HuH-7 (cell line): ENCODE measurements at places on chromosomes 1 and 21.

DNA sequence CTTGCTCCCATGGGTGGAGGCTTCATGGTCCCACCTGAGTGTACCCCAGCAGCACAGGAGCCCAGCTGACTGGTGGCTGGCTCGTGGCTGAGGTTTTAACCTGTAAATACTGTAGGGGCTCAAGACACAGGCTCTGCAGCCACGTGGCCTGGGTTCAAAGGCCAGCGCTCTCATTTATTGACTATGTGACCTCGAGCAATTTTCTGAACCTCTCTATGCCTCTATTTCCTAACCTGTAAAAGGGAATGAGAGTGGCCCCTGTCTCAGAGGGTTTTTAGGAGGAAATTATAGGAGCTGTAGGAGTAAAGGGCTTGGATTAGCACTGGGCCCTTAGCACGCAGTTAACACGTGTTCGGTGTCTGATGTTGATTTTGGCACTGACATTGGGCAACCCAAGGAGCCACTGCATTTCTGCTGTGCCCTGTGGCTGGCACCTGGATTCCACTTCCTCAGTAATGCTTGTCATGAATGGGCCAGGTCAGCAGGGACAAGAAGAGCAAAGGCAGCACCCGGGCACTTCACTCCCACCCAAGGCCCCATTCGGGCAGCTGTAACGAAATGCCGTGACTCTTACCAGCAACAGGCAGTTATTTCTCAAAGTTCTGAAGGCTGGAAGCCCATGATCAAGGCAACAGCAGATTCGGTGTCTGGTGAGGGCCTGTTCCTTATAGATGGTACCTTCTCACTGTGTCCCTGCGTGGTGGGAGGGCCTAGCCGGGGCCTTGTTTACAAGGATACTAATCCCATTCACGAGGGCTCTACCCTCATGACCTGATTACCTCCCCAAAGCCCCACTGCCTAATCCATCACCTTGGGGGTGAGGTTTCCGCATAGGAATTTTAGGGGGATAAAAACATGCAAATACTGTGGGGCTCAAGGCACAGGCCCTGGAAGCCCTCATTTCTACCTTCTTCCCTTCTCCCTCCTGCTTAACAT is 25.2 kb downstream of the ARHGEF10L start:
- DNase-seq: no peak

DNA sequence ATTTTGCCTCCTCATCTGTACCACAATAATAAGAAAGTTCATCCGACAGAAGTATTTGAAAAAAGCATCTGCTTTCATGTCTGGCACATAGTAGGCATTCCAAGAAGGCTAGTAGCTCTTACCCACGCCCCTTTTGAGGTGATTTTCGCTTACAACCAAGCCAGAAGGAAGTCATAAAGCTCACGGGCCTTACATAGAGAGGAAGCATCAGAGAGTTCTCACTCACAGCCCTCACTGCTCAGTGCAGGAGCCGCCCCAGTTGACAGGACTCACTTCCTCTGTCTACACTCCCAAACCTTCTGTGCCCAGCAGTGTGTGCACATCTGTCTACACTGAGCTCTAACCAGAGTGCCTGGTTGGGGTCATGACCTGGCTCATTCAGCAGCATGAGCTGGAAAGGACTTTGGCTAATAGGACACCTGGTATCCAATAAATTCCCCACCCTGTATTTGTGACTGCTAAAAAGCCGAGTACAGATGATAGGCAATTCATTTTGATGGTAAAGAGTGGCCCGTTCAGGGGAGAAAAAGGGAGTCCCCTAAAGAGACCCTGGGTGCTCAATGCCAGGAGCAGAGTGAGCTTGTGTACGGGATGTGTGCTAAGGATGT is 36.8 kb upstream of the DUSP10 start:
- DNase-seq: no peak

GRCh38 chr1:76548513-76549100 is 318.7 kb upstream of the ST6GALNAC5 start:
- DNase-seq: no peak

- DNase-seq: no peak
Observed at GRCh38 chr1:3817138-3817740, 20.9 kb upstream of the LRRC47 start.

GRCh38 chr1:85134583-85135391 is 66.0 kb downstream of the SYDE2 start:
- no peak for DNase-seq
